Heart right ventricle (tissue), 16 donors: ENCODE measurements at places on chromosomes 1 and 21. TPM values are rescaled to one million over a fixed set of nuclear protein-coding genes. Genes with fewer than 3 reads are reported as not detected.

DNA sequence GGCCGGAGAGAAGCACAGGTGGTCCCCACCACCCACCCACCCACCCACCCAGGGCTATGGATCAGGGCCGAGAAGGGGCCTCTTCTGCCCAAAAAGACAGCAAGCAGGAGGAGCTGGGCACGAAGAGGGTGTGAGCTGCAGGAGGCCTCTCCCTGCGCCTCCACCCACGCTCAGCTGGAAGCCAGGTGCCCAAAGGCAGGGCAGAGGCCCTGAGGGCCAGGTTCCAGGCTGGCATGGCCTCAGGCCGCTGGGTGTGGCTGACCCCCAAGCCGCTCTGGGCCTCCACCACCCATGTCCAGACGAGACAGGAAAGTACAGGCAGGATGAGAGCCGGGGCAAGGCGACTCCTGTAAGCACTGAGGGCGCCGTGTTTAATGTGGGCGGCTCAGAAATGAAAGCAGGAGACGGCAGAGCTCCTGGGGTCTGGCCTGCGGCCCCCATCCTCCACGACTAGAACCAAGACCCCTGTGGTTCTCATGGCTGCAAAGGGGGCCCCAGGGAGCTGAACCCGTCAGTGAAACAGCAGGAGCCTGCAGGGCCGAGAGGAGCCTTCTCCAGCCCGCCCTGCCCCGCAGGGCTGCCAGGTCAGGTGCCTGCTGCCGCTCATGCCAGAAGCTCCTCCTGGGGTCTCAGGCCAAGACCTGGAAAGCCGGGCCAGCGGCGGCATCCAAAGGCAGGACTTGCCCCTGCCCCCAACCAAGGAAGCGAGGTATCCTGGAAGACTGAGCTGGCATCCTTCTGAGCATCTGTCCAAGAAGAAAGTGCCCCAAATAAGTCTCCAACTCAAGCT, 56.0 kb downstream of the MEGF6 start:
- no peak overlapping the region for H3K27ac ChIP-seq
- H3K27me3 ChIP-seq, result no peaks in the 10 kb centered on the region
- no peaks in the 10 kb centered on the region for H3K36me3 ChIP-seq
- no peaks in the 10 kb centered on the region for H3K4me1 ChIP-seq
- DNase-seq, result no peak

GRCh38 chr21:46069166-46069565, 28.7 kb upstream of the COL6A2 start:
- H3K27ac ChIP-seq, result no peak overlapping the region
- no peaks in the 10 kb centered on the region for H3K36me3 ChIP-seq
- H3K27me3 ChIP-seq, result peaks cover 7% of the 10 kb centered on the region
- H3K4me3 ChIP-seq, result no peak overlapping the region
- peaks cover 26% of the 10 kb centered on the region for H3K4me1 ChIP-seq

DNA sequence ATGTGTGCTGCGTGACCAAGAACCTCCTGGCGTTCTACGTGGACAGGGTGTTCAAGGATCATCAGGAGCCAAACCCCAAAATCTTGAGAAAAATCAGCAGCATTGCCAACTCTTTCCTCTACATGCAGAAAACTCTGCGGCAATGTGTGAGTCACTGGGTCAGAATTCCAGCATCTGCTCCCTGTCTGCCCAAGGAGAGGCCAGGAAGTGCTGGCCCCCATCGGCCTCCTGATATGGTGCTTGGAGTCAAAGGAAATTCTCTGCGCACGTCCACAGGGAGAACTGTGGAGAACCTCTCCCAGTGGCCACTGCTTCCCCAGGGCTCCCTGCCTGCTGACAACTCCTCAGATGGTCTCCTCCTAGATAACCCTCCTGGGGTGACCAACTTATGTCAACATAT, 25.6 kb upstream of the IL20 start:
- H3K4me3 ChIP-seq, result no peak overlapping the region
- no peak for DNase-seq
- peaks cover 5% of the 10 kb centered on the region for H3K27me3 ChIP-seq
- no peaks in the 10 kb centered on the region for H3K4me1 ChIP-seq

DNA sequence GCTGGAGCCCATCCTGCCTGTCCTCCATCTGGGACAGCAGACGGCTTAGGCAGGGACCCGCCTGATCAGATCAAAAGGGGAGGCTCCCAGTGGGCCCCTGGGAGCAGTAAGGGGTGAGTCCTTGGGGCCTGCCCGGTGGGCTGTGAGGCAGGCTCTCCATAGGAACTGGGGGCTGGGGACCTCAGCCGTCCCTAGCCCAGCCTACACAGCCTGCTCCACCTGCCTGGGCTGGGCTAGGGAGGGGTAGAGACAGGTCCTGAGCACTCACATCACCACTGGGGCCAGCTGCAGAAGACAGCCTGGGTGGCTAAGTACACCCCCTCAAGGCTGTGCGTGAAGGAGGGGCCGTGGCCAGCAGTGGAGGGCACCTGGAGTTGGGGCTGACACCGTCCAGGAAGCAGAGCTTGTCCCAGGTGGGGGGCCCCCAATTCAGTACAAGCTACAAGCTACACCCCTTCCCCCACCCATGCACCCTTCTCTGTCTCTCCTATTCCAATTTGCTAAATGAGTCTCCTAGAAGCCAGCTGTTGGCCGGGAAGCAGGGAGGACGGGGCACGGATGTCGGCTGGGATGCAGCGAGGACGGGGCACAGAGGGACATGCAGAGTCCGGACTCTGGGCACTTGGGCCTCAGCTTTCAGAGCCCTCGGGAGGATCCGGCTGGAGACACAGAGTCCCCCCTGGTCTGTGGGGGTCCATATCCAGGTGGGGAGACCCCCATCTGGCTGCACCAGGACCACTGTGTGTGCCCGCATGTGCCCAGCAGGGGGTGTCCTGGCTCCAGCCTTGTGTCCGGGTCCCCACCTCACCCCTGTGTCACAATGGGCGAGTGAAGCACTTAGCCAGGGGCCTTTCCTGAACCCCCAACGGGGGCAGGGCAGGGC, 1.7 kb downstream of the ISG15 start:
- no peaks in the 10 kb centered on the region for H3K27me3 ChIP-seq
- no peaks in the 10 kb centered on the region for H3K36me3 ChIP-seq
- DNase-seq, result peak; percentile 33
- peak overlapping the region; percentile 96 for H3K27ac ChIP-seq

SLC25A34 gene
- total RNA-seq, result 9.2 TPM

DNA sequence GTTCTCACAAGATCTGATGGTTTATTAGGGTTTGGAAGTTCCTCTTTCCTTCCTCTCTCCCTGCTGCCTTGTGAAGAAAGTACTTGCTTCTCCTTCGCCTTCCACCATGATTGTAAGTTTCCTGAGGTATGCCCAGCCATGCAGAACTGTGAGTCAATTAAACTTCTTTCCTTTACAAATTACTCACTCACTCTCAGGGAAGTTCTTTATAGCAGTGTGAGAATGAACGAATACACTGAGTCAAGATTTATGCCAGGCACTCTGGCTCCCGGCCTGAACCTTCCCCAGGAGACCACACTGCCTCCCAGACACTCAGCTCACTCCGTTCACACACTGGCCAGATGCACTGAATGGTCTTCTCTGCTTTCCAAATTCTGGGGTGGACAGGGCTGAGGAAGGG, 308.3 kb upstream of the AJAP1 start:
- no peaks in the 10 kb centered on the region for H3K36me3 ChIP-seq
- no peaks in the 10 kb centered on the region for H3K27me3 ChIP-seq
- no peak overlapping the region for H3K4me3 ChIP-seq
- H3K4me1 ChIP-seq, result no peaks in the 10 kb centered on the region

C1orf21 gene
- total RNA-seq, result 60.3 TPM

DNA sequence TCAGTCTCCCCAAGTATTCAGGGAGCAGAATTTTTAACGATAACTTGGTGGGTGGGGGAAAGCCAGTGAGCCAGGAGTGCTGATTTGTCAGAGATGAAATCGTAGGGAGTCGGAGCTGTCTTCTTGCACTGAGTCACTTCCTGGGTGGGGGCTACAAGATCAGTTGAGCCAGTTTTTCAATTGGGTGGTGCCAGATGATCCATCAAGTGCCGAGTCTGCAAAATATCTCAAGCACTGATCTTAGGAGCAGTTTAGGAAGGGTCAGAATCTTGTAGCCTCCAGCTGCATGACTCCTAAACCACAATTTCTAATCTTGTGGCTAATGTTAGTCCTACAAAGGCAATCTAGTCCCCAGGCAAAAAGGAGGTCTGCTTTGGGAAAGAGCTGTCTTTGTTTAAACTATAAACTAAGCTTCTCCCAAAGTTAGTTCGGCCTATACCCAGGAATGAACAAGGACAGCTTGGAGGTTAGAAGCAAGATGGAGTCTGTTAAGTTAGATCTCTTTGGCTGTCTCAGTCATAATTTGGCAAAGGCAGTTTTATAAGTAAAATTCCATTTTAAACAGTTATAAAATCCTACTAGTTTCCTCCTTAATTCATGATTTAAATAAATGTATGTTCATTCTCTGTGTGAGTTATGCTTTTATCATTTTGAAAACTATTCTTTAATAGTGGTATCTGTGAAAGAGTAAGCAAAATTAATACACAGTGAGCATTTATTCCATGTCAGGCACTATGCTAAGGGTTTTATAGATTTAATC, 51.7 kb downstream of the SLC16A1 start:
- H3K27ac ChIP-seq, result peak overlapping the region; percentile 82
- no peak overlapping the region for H3K4me3 ChIP-seq
- no peaks in the 10 kb centered on the region for H3K36me3 ChIP-seq

DNA sequence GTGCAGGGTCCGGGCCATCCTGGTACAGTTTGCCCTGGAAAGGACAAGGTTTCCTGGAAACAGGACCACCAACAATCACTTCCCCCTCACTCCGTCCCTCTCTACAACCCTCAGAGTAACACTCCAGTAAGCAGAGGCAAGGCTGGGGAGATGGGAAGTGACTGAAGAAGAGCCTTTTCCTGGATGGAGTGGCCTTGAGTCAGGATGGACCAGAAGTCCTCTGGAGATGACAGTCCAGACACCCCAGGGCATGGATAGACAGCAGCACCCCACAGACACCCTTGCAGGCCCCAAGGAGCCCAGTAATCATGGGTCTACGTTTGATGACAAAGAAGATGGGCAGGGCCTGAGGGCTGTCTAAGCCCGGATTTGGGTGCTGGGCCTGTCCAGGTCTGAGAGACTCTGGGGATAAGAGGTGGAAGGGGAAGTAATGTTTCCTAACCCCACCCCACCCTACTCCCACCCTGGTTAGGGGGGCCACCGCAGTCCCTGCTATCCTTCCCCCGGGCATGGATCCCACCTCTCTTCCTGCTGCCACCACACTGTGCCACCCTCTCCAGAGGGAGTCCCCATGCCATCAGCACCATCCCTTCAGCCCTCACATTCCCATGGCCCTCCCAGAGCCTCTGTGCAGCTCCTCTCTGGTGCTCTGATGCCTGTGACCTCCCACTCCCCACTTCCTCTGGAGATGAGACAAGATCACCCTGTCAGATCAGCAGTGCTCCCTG, 7.2 kb upstream of the S100A8 start:
- no peak for DNase-seq
- no peak overlapping the region for H3K27ac ChIP-seq
- peaks cover 7% of the 10 kb centered on the region for H3K27me3 ChIP-seq
- H3K4me1 ChIP-seq, result no peaks in the 10 kb centered on the region

PLA2G2C gene
- not detected for total RNA-seq

- H3K4me3 ChIP-seq, result no peak overlapping the region
- DNase-seq, result no peak
- H3K36me3 ChIP-seq, result no peaks in the 10 kb centered on the region
- no peak overlapping the region for H3K27ac ChIP-seq
Measured at GRCh38 chr1:212528501-212528900, 80.1 kb upstream of the ATF3 start.

DNA sequence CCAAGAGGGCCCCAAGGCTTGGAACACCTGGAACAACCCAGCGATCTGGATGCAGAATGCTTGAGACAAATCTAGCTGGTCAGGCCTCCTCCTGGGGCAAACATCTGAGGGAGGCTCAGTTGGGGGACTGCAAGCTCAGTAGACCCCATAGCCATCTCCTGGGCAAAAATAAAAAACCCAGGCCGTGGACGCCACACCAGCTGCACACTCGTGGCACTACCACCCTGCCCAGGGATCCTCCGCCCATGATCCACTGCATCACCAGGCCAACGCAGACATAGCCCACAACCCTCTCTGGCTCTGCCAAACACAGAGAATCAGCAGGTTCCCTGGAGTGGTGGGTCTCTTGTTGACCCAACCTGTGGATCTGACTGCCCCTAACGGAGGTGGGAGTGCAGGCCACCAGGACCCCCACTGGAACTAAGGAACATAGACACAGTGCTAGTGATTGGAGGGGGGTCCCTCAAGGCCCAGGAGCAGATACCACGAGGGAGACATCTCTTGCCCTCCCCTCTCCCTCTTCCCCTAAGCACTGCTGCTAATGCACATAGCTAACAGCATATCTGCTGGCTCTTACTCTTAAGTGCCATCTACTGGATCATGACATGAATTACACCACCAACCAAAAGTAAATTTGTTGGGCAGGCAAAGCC, 147.2 kb downstream of the CHD1L start:
- H3K4me1 ChIP-seq, result no peaks in the 10 kb centered on the region
- no peaks in the 10 kb centered on the region for H3K36me3 ChIP-seq
- H3K27ac ChIP-seq, result no peak overlapping the region
- DNase-seq, result no peak

DNA sequence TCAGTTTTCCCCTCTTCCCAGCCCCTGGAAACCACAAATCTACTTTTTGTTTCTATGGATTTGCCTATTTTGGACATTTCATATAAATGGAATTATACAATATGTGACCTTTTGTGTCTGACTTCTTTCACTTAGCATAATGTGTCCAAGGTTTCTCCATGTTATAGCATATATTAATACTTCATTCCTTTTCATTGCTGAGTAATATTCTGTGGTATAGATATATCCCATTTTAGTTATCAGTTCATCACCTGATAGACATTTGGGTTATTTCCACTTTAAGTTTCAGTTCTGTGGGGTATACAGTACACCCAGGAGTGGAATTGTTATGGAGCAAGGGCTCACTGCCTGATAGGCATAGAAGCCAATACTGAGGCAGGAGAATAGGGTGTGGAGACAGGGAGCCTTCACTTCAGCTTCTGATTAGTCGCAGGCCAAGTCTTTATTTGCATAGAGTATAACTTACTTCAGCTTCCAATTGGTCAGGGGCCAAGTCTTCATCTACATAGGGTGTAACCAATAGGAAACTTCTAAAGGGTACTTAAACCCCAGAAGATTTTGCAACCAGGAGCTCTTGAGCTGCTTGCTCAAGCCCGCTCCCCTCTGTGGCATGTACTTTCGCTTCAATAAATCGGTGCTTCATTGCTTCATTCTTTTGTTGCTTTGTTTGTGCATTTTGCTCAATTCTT, 8.3 kb upstream of the NVL start:
- no peaks in the 10 kb centered on the region for H3K36me3 ChIP-seq
- DNase-seq, result no peak
- H3K27ac ChIP-seq, result no peak overlapping the region

DNA sequence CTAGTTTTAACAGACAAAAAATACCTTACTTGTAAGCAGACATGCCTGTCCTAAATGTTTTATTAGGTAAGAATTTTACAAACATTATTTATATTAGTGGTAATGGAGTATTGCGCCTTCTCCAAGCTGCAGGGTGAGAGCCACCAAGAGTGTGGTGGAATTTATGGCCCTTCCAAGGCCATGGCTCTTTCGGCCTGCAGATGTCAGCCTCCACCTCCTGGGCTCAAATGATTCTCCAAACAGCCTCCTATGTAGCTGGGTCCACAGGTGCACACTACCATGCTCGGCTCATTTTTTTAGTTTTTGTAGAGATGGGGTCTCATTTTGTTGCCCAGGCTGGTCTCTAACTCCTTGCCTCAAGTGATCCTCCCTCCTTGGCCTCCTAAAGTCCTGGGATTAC, 56.3 kb downstream of the ITGB3BP start:
- H3K27me3 ChIP-seq, result no peaks in the 10 kb centered on the region
- no peak for DNase-seq
- H3K36me3 ChIP-seq, result no peaks in the 10 kb centered on the region
